ENCODE measurements at places on chromosomes 4 and X.
A peak's percentile ranks its signal among the peaks of the same experiment; 100 is the strongest.

GRCh38 chrX:139739138-139739537 lies 31.2 kb upstream of the MCF2 start:
- DNase-seq = peak; percentile 62

DNA sequence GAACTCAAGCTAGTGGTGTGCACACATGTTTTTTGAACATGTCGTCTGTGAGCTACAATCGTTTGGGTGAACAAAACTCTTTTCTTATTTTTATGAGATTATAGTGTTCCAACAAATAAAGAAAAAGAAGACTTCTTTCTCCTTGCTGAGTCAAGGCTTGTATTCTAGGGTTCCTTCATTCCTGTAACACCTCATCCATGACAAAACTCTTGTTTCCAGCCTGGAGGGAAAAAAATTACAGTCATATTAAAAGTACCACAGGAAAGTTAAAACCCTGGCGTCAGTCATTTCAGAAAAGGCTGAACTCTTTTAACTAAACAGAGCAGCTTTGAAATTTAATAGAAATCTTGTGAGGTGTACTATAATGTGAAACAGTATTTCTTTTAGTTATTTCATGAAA lies 79.2 kb upstream of the BOD1L1 start:
- no peak for DNase-seq

DNA sequence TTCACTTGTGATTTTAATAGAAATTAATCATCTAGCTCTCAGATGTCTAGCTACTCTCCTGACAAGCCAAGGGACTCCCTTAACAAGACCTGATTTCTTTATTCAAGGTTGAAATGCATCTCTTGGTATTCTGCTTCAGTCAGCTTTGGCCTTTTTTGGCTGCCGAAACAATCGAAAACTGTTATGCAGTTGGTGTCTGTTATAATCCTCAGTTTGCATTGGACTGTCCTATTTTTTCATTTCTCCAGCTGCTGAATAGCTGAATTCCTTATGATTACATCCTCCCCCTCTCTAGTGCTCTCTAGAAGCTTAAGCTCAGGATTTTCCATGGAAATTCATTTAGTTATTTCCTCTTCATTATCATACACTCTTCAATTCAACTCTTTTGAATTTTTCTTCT lies 177.2 kb downstream of the TRIML1 start:
- DNase-seq = no peak

DNA sequence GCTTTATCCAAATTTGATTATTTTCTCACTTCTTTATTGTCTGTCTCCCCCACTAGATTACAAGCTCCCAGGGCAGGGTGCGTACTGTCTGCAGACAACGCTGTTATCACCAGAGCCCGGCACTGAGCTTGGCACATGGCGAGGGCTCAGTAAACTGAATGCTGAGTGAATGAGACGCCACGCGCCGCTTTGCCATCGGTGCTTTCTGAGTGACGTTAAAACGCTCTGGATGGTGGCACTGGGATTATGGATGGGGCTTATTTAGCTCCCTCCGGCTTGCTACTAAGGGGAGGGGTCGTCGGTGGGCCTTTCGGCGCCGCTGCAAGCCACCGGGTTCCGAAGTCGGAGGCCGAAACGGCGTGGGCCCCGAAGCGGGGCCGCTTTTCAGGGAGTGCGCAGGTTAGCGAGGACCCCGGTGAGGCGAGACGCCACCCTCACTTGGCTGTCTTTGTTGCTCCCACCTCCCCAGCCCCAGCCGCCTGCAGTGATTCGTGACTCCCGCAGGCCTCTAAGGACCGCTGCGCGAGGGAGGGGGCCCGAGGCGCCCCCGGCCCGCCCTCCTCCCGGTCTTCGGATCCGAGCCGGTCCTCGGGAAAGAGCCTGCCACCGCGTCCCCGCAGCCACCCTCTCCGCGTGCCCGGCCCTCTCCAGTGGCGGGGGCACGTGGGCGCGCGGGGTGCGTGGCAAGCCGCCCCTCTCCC lies 569 bp upstream of the FHL1 start:
- no peak for DNase-seq

- no peak for DNase-seq
These were observed 330.2 kb upstream of the F9 start for GRCh38 chrX:139200346-139200745.

DNA sequence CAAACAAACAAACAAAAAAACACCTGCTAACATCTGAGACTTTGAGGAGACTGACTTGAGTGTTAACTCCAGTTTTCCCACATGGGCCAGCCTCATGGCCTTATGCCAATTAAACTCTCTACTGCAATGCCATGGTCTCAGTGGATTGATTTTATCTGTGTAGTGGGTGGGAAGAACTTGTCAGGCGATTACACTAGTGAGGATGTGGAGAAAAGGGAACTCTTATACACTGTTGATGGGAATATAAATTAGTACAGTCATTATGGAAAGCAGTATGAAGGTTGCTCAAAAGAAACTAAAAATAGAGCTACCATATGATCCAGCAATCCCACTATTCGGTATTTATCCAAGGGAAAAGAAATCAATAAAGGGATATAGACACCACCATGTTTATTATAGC lies 12.8 kb upstream of the XIAP start:
- DNase-seq = no peak

- DNase-seq = no peak
These were observed 155.6 kb downstream of the PPP4R3C start for GRCh38 chrX:27307546-27307945.

GRCh38 chrX:45803383-45803921 lies 602.8 kb upstream of the DIPK2B start:
- DNase-seq = peak; percentile 12

DNA sequence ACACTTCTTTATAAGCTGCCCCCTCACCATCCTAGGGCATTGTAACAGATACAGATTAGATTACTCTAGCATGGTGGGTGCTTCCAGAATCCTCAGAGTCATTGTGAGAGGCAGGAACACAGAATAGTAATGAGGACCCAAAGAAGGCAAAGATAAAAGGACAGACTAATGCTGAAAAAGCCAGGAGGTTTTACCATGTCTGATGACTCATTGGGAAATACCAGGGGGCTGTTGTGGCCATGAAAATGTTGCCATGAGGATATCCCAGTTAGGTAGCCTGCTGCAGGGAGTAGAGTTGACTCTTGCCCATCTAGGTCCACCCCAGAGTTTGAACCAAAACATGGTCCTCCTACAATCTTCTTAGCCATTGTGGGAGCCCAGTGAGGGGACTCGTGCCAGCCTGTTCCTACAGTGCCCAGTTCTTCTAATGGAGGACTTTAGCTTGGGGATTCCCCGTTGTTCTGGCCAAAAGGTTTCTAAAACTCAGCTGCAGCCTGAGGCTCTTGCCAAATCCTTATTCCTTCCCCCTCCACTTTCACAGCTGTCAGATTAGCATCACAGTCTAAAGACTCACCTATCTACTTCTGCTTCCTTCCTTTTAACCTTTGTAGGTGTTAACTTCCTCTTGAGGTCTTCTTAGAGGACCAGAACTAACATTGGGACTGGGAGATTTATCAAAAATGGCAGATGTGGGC lies 586.0 kb upstream of the AADAT start:
- peak; percentile 57 for DNase-seq

DNA sequence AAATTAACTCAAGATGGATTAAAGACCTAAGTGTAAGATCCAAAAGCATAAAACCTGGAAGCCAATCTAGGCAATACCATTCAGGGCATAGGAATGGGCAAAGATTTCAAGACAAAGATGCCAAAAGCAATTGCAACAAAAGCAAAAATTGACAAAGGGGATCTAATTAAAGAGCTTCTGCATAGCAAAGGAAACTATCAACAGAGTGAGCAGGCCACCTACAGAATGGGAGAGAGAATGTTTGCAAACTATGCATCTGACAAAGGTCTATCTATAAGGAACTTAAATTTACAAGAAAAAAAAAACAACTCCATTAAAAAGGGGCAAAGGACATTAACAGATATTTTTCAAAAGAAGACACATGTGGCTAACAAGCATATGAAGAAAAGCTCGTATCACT lies 171.9 kb downstream of the RAB28 start:
- DNase-seq = no peak

DNA sequence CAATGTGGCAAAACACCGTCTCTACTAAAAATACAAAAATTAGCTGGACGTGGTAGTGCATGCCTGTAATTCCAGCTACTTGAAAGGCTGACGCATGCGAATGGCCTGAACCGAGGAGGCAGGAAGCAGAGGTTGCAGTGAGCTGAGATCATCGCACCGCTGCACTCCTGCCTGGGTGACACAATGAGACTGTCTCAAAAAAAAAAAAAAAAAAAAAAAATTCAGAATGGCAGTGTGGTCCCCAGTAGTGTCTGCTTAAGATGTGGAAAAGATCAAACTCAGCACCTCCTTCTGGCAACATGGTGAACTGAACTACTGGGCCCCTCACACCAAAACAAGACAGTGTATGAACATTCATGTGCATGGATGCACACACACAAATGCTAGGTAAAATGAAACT lies 32.2 kb downstream of the SMS start:
- DNase-seq = peak; percentile 29

DNA sequence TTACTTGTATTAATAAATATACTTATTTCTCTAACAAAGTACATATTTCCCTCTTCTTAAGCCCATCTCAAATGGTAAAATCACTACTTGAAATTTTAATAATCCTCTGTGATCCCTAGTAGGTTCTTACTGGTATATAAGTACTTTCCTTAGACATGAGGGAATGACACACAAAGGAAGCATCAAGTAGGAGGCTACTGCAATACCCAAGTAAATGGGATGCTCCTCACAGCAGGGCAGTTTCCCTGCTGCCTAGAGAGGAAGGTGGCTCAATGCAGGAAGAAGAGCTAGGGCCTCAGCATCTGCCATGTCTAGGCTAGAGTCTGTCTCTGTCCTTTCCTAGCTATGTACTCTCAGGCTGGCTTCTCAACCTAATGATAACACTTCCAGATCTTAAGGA lies 122.1 kb upstream of the DIPK2B start:
- DNase-seq = no peak

DNA sequence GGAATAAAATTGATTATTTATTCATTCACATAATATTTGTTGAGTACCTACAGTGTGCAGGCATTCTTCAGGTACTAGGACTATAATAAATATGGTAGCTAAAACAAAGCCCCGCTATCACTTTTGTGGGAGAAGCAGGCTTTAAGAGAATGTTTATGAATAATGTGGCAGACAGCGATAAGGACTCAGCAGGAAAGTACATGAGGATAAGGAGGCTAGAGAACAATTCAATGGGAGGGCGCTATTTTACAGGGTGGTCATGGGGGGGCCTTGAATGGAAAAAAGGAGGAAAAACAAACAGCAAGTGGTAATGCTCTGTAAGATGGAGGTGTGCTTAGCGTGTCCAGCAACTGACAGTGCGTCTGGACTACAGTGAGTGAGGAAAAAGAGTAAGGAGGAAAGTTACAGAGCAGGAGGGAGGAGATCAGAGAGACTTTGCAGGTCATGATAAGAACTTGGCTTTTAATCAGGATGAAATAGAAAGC lies 264.2 kb upstream of the ETNPPL start:
- no peak for DNase-seq

DNA sequence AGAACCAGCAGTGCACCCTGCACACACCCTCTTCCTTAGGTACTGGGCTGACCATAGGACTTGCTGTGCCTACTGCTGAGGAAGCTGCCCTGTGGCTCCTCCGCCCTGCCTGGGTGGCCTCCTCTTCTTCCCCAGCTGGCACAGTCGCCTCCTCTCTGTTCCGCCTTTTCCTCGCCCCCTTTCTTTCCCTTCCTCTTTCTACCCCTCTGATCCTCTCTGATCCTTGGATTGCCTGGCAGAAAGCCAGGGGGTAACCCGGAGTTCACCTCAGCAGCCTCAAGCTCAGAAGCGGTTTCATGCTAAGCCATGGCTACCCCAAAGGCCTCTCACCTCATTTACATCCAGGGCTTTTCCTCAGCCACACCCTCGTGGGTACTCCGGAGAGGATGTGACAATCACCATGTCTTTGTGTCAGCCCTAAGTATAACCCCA lies 136.2 kb downstream of the SMIM20 start:
- peak; percentile 54 for DNase-seq

DNA sequence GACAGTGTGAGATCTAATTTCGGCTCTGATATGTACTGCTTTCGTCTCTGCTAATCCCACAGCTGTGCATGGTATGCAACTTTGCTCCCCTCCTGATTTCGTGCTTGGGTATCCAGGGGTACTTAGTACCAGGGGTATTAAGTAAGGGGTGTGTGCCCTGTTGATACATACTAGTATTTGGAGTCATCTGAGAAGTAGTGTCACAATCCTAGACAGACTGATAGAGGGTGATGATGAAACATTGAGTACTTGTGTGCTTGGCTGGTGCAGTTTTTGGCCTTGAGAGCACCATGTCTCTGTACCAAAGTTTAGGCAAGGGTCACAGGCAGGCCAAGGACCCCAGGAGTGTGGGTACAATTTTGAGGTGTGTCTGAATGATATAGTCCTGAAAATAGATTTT lies 10.9 kb downstream of the GPAT3 start:
- no peak for DNase-seq

GRCh38 chr4:76781698-76782595 lies 116.0 kb downstream of the SOWAHB start:
- DNase-seq = peak; percentile 92

GRCh38 chr4:36747277-36748129 lies 466.1 kb downstream of the DTHD1 start:
- DNase-seq = no peak

DNA sequence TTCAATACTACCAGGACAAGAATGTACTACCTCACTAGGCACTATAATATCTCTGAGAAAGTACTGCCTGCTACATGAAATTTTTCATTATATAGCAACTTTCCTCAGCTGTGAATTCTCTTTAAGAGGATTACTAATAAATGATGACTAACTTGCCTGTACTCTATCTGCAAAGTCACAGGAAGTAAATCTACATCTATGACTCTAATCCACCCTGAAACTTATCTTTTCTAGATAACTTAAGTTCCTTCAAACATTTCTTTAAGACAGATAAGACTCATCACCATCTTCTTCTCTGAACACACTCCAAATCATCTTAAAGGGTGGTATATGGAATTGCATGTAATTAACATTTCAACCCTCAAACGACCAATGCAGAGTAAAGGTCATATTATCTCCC lies 28.8 kb downstream of the RPS6KA3 start:
- DNase-seq = no peak

DNA sequence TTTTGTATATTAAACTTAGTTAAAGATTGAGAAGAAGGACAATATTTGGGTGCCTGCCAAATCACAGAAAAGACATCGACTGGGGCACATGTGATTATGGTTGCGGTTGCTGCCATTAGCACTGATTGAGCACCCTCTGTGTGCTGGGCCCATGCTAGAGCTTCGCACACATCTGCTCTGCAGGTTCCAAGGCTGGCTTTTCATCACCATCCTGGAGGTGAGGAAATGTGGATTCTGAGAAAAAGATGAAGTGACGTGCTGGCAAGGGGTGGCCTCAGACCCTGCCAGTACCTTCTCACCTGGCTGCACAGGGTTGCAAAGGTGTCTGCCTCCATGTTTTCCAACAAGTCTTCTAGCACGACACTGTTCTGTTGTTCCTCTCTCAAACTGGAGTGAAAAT lies 134.0 kb downstream of the EVC2 start:
- DNase-seq = no peak

- DNase-seq = peak; percentile 90
These were observed 25.1 kb upstream of the CLDN34 start for GRCh38 chrX:9942086-9942485.
